ENCODE measurements at places on chromosomes 11 and 22.

DNA sequence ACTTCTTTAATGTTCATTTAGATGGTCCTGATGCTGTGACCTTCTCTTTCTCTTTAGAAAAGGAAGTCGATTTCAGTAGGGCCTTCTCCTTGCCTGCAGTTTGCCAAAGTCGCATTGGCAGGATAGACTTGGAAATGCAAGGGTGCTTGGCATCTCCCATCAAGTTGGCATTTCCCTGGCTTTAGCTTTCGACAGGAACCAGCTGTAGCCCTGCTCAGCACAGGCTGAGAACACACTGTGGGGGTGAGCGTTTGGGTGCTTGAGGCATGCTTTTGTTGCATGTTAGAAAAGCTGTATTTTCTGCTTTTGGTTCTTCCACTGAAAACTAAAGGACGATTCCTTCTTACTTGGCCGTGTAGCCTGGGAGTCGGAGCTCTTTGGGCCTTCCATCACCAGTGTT lies 37.7 kb downstream of the LDLRAD3 start:
- no peak for DNase-seq

DNA sequence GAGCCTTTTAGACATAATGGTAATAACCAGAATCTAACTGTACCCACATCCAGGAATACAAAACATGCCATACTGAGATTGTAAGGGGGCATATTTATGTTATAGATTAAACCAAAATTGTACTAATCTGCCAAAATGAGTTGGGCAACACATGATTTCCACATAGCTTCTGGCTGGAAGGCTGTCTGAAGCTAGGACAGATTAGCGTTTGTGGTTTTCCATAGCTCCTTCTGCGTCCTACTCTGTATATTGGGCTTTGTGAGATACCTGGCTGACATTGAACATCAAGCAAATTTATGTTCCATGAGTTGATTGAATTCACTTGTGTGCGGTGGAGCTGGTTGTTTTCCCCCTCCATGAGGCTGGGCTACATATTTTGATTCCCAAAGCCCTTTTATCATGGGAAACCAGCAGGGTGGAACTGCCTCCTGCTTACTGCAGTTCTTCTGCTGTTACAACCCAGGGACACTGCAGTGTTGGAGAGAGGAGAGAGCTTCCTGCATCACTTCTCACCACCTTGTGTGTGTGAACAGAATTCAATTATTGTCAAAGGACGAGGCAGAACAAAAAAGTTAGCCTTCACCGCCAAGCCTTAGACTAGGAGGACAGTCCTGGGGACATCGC lies 114.9 kb downstream of the C11orf91 start:
- DNase-seq, result no peak

DNA sequence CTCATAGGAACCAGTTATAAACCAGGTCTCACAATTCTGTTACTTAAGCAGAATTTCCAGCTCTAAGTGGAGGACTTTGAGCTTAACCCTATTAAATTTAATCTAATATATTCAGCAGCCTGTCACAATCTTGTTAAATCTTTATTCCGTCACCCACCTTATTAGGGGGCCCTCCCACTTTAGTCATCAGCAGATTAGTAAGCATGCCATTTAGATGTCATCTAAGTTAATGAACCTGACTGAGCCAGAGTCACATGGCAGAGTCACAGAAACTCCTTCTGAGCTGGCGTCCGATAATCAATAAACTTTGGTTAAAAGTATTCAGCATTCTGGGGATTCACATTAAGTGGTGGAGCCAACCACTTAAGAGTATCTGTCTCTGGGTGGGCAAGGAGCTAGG lies 35.1 kb downstream of the TTC12 start:
- no peak for DNase-seq

DNA sequence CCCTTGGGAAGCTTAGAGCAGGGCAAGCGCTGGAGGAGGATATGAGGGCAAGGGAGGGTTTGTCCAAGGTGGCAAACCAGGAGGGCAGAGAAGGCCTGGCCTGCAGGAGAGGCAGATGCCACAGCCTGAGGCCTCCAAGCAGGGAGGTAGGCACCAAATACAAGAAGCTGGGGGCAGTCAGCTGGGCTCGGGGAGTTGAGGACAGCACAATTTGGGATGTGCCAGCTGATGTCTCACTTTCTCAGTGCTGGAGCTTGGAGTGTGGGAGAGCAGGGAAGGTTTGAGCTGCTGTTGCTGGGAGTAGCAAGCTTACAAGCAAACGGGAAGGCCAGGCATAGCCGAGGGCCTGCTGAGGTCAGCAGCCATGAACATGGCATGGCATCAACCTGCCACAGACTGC lies 4.0 kb downstream of the ZDHHC24 start:
- no peak for DNase-seq

DNA sequence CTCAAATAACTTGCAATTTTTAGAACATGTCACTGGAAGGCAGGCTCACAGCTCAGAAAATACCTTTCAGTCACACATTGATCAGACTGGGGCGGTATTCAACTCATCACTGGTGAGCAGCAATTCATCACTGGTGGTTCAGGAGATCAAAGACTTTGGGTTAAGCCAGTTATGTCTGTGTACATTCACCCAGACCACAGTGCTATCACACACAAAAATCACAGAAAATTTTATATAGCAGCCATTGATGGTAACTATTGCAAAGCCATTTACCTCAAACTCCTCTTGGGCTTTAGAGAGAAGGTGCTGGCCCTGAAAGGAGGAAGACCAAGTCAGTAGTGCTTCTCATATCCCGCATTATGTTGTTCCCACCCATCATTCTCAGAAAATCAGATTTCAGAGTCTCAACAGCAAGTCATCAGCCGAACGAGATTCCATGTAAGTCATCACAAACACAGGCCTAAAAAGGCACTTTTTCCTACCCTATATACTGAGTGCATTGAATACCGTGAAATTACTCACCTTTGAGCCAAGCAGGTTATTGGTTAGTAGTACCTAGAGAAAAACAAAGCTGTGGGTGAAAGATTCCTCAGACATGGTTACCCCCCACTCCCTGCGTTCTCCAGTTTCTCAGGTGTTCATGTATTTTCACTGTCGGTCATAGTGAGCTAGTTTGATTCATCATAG lies 14.0 kb upstream of the WDR74 start:
- DNase-seq, result no peak

GRCh38 chr11:40104941-40105550 lies 1354.4 kb downstream of the LRRC4C start:
- DNase-seq, result no peak

DNA sequence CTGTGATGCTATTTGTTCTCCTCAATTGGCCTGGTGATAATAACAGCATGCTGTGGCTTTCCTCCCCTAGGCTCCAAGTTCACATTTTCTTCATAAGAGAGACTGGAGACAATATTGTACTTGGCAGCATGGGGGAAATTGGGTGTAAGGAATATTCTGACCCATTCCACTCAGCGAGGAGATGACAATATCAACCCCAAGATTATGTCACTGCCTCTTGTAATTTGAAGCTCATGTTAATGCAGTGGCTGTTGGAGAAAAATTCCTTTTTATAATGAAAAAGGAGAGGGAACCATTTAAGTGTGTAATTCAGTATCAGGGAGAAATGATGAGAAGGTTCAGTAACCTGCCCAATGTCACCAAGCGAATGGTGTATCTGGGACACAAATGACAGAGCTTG lies 665.8 kb downstream of the NTM start:
- no peak for DNase-seq

DNA sequence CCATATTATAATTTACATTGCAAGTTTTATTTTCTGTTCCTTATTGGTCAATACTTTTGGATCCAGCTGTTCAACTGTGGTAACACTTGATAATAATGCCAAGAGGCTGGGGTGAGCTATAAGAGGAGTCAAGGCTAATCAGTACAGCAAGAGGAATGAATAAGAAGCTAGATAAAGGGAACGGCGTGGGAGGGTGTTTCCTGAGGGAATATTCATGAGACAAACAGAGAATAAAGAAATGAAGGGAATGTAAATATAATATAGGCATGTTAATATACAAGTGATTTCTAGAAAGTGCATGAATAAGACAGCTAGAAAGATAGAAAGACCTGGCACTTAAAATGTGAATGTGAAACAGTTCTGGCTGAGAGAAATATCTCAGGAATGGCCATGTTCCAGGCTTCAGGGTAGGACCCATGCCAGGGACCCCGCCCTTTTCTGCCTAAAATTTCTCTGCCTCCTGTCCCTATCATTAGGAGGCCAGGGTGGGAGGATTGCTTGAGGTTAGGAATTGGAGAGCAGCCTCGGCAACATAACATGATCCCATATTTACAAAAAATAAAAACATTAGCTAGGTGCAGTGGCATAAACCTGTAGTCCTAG lies 3.9 kb downstream of the OR51B4 start:
- DNase-seq, result no peak

- DNase-seq, result no peak
Observed at GRCh38 chr11:119316016-119316728, 758 bp downstream of the MCAM start.

- DNase-seq, result no peak
Observed at GRCh38 chr11:88604260-88604659, 266.7 kb upstream of the CTSC start.

- no peak for DNase-seq
Observed at GRCh38 chr11:117483372-117483771, 155.7 kb downstream of the CEP164 start.

DNA sequence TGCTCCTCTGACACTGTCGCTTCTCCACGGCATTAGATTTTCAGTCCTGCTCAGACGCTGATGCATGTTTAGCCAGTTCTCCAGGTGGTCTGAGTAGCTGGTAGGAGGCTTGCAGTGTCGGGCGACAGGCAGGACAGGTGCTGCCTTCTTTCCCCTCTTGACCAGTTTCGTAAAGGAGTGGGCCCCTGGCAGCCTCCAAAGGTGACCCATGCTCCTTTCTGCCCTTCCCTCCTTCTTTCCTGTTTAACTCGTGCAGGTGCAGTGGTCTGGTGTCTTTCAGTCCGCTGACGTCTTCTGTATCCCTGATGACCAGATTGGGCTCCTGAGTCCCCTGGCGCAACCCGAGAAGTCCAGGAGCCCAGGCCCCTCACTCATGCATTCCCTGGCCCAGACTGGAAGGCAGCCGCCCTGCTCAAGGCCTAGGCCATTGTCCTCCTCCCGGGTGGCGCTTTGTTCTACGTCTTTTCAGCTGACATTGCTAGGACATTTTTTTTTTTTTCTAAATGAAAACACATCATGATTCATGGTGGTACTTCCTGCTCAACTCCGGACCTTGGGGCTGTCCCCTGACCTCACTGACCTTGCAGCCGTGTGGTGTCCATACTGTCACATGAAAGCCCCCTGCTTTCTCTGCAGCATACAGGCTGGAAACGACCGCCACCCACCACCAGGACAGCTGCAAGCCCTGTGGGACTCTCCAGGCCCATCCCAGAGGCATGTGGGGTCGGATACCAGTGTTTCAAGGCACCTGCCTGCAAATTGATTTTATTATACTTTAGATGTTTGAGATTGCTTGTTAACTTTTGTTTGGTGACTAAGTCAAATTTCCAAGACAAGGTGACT lies 25.5 kb upstream of the TXNRD2 start:
- no peak for DNase-seq

GRCh38 chr11:68649851-68650555 lies 34.3 kb upstream of the GAL start:
- DNase-seq, result no peak

GRCh38 chr11:79377406-79377805 lies 63.4 kb downstream of the TENM4 start:
- DNase-seq, result no peak

- DNase-seq, result no peak
Observed at GRCh38 chr22:43853328-43853931, 8.9 kb downstream of the SULT4A1 start.

- no peak for DNase-seq
Observed at GRCh38 chr11:127493330-127494022, 492.9 kb upstream of the KIRREL3 start.

- no peak for DNase-seq
Observed at GRCh38 chr11:48150213-48150612, 66.4 kb upstream of the OR4B1 start.

GRCh38 chr11:59187587-59187986 lies 15.7 kb downstream of the DTX4 start:
- DNase-seq, result no peak

DNA sequence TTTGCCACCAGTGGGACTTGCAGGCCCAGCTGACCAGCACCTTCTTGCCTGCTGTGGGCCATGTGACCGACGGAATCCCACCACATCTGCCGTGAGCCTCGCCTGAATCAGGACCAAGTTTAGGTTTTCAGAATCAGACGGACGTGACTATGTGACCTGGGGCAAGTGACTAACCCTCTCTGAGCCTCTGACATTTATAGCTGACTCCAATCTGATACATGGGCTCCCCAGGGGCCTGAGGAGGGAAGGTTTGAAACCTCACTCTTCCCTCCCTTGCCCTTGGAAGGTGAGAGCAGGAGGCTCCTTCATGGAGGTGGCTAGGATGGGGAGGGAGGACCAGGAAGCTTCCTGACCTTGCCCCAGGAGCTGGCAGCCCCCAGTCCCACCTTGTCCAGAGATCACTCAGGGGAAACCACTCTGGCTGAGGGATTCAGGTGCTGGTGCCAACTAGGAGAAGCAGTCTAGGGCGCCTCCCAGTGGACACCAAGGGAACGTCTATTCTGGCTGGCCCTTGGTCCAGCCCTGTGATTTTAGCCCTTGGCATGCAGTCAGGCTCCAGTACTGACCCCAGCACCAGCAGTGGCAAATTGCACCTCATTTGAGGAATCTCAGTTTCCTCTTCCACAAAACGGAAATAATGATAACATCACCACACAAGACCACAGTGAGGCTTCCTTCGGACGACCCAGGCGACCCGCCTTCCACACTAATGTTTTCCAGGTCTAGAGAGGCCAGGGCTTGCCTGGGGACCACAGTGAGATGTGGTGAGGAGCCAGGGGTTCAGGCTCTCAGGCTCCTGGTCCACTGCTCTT lies 47.2 kb upstream of the SYT7 start:
- DNase-seq, result peak; percentile 26

GRCh38 chr11:19828382-19829108 lies 115.9 kb downstream of the NAV2 start:
- DNase-seq, result no peak

- DNase-seq, result no peak
Observed at GRCh38 chr11:60989093-60989650, 17.7 kb downstream of the CD6 start.

- DNase-seq, result no peak
Observed at GRCh38 chr11:58576887-58577471, 1.3 kb upstream of the LPXN start.

DNA sequence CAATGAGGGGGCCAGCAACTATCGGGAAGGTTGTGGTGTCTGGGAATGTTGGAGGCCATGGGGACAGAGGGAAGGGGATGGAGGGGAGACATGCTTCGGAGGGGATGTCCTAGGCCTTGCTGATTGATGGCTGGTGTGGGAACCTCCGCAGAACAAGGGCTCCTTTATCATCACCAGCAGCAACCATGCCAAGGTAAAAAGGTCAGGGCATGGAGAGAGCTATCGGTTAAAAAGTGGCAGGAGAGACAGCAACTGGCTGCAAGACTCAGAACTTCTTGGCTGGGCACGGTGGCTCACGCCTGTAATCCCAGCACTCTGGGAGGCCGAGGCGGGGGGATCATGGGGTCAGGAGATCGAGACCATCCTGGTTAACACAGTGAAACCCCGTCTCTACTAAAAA lies 3.0 kb downstream of the GSTT4 start:
- DNase-seq, result no peak

GRCh38 chr11:92536883-92537282 lies 312.3 kb downstream of the FAT3 start:
- DNase-seq, result no peak
